ENCODE measurements at places on chromosomes 3 and 15.

DNA sequence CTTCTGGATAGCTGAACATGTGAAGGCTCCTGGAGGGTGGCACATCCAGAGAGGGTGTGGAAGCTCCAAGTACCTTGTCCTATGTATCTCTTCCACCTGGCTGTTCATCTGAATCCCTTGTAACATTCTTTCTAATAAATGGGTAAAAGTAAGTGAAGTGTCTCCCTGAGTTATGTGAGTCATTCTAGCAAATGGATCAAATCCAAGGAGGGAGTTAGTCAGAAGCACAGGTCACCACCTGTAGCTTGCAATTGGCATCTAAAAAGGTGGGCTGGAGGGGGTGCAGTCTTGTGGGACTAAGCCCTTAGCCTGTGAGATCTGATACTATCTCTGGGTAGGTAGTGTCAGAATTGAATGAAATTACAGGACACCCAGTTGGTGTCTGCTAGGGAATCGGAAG lies 71.0 kb downstream of the WWTR1 start:
- DNase-seq = no peak

DNA sequence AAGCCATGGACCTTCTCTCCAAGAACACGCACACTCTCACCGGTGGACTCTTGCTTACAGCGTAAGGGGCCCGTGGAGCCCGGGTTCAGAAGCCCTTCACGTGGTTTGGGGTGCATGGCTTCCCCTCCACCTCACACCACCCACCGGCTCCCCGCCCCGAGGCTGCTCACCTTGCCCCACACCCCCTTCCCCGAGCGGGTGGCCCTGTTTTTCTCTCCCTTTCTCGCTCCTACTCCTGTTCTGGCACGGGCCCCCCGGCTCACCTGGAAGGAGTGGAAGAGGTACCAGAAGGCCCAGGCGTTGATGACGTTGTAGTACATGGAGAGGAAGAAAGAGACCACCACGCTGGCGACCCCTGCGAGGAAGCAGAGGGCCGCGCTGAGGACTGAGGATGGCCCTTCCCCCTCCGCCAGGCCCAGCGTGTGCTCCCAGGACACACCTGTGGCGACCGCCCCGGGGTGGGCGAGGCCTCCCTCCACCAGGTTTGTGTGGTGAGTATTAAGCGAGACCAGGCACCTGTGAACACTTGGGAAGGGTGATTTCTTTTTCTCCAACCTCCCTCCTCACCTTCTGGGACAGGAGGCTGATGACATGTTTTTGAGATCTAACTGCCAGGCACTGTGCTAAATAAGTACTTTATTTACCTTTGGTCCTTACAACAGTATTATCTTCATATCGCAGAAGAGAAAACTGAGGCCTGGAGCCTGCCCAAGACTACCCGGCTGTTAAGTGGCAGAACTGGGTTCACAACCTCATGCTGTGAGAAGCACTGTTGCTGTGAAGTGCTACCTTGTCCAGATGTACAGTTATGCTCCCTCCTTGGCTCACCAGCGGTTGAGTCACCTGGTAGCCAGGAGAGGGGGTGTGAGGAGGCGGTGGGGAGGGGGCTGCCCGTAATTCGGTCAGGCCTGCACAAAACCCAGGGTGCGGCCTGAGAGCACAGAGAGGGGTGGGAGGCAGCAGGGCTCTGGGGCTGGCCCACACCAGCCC lies 16.3 kb downstream of the SLC6A20 start:
- DNase-seq = no peak

DNA sequence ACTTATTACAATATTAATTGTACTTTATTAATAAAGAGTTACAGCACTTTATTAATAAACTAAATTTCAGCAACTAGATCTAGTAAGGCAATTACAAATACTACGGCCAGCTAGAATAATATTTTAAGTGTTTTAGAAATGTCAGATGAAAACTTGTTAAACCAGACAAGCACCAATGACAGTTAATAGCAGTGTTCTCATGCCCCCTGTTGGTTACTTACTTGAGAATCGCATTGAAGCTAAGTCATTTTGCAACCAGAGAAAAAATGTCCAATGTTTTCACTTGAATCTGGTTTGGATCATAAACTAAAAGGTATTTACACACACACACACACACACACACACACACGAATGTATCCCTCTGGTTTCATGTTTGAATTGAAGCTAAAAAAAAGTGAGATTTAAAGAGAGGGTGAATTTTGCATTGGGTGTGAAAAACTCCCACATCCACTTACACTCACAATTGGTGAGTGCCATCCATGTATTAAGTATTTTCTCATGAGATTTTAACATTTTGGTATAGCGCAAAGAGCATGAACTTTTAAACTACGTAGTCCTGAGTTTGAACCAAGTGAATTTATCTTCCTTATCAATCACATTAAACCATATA lies 347.7 kb downstream of the ZBBX start:
- DNase-seq = no peak

DNA sequence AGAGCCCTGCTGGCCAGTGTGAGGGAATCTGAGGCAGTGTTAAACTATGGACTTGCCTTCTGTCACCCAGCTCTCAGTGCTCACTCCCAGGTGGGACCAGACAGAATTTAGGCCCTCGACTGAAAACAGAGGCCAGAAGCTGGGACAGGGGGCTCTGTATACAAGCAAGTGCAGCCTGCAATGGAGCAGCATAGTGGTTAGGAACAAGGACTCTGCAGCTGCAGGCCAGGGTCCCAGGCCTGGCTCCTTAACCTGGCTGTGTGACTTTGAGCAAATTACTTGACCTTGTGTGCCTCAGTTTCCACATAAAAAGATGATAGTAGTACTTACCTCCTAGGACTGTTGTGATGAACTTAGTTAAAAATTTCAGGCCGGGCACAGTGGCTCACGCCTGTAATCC lies 39.8 kb downstream of the CMTM7 start:
- no peak for DNase-seq

- no peak for DNase-seq
These were observed 42.9 kb downstream of the MYO1E start for GRCh38 chr15:59329570-59330350.

GRCh38 chr15:66042624-66043023 lies 173.3 kb downstream of the RAB11A start:
- no peak for DNase-seq

GRCh38 chr15:39332846-39333245 lies 248.0 kb upstream of the THBS1 start:
- no peak for DNase-seq

DNA sequence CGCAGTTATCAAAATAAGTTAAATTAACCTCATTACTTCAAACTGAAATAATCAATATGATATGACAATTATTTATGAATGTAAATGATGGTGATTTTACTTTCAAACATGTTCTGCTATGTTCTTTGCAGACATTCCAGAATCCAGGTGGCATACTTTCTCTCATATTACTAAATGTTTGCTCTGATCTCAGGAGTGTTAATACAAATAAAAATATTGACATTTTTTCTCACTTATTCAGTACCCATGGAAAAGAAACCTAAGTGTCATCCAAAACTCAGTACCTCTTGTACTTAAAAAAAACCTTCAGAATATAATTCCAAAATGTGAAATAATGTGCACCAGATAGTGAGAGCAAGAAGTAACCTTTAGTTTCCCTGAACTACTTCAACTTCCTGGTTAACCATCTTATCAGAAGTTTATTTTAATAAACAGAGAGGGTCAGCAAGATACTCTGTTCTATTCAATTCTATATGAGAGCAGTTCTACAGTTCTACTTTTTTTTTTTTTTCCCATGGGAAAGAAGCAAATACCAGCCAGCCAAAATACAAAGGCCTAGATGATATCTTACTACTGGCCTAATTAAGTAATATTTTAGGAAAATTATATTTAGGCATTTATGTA lies 494.1 kb downstream of the MECOM start:
- no peak for DNase-seq

DNA sequence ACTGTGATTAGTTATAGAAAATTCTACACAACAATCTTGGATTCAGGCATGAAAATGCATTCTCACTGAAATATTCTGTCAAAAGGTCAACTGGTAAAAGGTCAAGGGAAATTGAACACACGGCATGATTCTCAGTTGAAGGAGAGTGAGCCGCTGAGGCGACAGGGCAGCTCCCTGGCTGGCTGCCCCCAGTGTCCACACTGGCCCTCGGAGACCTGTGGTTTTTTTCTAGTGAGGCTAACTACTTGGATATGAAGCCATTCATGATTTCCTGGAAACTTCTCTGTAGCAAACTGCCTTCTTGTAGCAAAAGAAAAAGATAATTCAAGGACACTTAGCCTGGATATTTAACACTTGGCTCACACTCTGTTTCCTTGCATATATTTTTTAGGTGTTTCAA lies 37.2 kb downstream of the AADACL2 start:
- no peak for DNase-seq

GRCh38 chr3:143910756-143911155 lies 60.9 kb upstream of the DIPK2A start:
- no peak for DNase-seq
